Stimulated activated CD4-positive, alpha-beta T cell treated with anti-CD3 and anti-CD28 coated beads, TNF-alpha, amount 100 ng/mL, for 4 hours (primary cell): ENCODE measurements at places on chromosomes 16 and 17.

DNA sequence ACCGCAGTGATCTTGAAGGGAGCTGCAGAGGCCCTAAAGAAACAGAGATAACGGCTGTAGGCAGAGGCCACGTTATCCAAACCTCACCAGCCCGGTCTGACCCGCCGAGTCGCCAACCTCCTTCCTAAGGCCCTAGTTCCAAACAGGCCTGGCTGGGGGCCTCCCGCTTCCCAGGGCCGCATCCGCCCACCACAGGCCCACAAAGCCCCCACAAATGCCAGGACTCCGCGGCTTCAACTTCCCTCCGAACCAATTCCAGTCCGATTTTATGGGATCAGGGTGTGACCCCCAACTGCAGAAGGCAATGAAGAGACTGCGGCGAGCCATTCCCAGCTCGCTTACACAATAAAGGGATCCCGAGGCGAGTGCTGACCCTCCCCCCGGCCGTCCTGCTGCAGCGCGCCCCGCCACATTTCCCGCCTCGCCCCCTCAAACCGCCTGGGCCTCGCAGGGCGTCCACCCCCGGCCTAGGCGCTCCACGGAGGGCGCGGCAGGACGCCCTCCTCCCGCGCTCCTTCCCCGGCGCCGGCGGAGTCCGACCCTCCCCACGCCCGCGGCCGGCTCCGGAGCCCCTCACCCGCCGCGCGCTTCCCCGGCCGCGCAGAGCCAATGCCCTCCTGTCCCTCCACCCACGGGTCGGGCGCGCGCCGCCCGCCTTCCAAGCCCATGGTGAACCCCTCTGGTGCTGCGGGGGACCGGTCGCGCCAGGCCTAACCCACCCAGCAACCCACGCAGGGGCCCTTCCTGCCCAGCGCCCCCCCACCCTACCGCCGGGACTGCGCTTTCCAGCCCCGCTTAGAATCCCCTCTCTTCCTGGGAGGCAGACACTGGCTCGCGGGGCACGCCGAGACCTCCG is 926 bp downstream of the MYH10 start:
- peak; percentile 3 for DNase-seq

- no peak for DNase-seq
Measured at GRCh38 chr17:45293413-45294211, 23.2 kb downstream of the MAP3K14 start.

DNA sequence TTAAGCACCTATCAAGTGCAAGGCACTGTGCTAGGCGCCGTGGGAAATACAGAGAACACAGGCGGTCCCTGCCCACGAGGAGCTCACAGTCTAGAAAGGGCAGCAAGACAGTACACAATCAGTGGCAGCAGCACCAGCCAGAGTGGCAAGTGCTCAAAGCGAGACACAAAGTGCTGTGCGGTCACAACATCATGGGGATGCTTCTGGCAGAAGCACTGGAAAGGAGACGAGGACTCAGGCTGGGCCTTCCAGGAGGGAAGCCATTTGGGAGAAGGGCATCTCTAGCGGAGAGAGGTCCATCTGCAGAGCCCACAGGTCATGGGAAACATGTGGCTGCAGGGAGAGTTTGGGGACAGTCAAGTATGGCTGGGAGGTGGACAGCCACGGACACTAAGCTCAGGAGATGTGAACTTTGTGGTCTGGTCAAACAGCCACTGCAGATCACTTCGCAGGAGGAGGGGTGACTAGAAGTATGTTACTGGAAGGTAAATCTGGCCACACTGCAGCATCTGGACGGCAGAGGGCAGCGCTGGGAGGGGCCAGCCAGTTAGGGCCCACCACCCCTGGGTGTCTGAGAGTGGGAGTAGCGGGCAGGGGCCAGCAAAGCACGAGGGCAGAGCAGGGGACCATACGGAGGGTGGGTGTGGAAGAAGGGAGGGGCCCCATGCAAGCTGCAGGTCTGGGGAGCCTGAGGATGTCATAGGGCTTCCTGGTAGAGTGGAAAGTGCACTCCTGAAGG is 71.1 kb downstream of the N4BP1 start:
- DNase-seq, result no peak

GRCh38 chr16:84485255-84486010 is 19.0 kb downstream of the MEAK7 start:
- no peak for DNase-seq

DNA sequence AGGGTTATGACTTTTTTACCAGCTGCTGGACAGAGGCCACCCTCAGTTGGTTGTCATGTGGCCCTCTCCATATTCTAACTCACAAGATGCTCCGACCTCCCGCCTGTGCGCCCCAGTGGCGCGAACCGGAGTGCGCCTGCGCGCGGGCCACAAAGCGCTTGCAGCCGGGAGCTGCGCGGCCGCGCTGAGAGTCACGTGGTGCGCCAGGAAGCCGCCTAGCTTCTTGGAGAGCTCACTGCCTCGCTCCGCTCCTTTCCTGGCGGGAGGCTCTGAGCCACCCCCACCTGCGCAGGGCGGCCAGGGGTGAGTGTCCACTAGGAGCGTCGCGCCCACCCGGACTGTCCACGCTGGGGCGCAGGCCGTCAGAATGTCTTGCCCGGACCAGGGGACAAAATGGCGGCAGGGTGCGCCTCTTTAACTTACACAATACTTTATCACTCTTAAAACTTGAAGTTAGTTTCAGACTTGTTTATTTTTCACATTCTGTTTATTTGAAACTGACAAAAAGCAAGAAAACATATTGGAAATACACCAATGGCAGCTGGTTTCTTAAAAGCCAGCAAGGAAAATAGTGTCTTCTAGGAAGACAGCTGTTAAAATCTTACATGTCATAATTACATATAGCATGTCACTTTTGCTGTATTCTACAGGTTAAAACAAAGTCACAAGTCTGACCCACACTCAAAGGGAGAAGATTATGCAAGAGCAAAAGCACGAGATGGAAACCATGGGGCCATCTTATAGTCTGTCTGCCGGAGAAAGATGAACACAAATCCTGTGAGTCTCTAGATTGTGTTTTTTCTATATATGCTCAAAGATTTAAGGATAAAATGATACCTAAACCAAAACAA is 357.9 kb downstream of the CNTNAP4 start:
- DNase-seq, result no peak

DNA sequence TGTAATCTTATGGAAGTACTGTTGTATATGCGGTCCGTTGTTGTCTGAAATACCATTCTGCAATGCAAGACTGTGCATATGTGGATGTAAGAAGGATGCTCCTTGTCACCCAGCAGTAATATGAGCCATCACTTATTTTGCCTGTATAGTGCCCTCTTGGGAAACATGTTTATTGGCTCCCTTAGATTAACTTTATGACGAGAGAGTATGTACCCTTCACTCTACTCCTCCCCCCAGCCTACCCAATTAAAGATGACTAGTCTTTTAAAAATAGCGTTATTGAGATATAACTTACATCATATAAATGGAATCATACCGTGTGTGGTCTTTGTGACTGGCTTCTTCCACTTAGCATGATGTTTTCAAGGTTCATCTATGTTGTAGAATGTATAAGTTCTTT is 33.6 kb downstream of the FTO start:
- no peak for DNase-seq

DNA sequence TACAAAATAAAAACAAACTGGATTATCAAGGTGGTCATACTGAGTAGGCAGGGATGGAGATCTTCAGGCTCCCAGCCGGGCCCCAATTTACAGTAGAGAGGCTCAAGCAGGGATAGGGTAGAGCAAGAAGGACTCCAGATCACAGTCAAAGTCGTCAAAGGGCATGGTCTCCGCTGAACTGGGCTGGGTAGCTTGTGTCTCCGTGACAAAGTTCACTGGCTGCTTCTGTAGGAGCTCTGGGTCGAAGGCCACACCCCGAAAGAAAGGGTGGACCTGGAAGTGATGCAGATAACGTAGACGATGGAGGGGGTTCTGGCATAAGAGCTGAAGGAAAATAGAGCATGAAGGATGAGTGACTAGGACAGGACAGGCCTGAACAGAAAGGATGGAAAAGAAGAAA is 3.6 kb downstream of the RSKR start:
- DNase-seq, result no peak

DNA sequence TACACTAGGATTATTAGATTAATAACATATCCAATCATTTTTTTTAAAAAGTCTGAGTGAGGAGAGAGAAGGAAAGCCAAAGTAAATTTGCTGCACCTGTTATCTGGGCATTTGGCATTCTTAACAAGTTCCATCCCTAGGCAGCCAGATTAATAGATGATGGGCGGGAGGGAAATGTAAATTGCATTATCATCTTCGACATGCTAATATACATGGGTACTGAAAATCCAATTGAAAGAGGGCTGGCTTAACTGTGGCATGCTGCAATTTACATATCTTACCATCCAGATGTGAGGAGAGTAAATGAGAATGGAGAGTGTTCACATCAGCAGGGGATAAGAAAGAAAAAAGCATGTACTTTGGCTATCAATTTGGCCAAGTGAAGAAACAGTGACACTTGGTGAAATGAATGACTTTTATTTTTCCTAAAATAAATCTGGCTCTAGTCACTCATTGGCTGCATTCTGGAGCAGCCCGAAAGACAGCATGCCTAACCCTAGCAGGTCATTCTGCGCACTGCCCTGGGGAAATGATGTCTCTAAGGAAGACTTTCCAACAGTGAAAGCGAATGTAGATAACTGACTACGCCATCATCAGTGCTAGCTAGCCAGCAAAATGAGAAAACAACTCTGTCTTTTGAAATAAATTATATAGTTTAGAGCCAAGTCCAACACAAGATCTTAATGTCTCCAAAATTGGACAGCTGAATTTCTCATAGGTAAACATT is 57.9 kb downstream of the HYDIN start:
- DNase-seq, result no peak

GRCh38 chr17:38564869-38565268 is 40.9 kb downstream of the SRCIN1 start:
- DNase-seq, result no peak

GRCh38 chr17:42835732-42836131 is 2.5 kb downstream of the PSME3 start:
- DNase-seq, result no peak

DNA sequence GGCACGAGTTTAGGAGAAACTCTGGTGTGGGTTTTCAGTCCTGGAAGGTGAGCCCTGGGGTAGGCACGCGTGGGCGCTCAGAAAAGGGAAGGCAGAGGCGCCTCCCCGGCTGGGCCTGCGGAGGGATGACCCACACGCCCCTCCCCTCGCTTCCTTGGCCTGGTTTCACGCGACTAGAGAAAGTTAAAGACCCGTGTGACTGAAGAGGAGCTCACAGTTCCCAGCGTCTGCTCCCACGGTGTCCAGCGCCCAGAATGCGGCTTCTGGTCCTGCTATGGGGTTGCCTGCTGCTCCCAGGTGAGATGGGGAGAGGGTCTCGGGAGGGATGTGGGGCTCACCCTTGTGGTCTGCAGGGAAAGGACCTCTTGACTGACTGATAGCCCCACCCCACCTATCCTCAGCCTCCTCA is at the start of gene CD300LG:
Gene CD300LG (plus strand): TSS at position 214 of the 409 bp plus-strand sequence. CDS start 41 bp downstream, at position 255.
- DNase-seq, result no peak

DNA sequence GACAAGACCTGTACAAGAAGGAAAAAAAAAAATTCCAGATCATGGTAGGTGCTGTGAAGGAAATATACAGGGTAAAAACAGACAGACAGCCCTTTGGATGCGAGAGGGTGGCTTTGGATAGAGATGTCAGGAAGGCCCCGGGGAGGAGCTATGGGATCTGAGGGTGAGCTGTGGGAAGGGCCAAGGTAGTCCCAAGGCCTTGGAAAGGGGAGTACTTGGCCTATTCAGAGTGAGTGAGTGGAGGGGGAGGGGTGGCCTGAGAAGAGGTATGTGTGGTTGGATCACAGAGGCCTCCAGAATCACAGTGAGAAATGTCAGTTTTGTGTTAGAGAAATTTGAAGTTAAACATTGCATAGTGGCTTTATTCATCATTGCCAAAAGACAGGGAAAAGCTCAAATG is 31.2 kb upstream of the AKTIP start:
- DNase-seq, result no peak

DNA sequence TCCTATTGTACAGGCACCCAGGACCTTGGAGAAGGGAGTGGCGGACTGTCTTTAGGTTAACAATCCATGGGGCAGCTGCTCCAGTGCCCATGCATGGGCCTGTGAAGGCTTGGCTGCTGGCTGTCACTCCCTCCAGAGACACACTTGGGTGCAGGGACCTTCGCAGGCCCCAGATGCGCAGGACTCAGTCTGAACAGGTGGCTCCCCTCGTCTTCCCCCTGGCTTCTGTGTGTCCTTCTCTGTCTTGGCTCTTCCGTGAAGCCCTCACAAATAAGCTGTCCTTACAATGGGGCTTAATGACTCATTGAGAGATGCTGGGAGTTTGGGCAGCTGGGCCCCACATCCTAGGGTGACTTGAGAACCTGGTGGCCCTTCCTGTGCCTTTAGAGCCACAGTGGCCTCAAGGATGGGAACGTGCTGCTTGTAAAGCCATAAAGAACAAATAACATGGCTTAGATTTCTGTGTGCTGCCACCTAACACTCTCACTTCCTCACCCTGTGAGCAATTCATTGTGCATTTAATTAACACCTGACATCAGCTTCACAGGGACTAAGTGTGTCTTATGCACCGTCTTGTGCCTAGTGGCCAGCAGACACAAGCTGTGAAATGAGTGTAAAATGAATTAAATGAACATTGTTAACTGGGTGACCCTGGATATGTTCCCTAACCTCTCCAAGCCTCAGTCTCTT is 340.7 kb downstream of the SNX29 start:
- no peak for DNase-seq

DNA sequence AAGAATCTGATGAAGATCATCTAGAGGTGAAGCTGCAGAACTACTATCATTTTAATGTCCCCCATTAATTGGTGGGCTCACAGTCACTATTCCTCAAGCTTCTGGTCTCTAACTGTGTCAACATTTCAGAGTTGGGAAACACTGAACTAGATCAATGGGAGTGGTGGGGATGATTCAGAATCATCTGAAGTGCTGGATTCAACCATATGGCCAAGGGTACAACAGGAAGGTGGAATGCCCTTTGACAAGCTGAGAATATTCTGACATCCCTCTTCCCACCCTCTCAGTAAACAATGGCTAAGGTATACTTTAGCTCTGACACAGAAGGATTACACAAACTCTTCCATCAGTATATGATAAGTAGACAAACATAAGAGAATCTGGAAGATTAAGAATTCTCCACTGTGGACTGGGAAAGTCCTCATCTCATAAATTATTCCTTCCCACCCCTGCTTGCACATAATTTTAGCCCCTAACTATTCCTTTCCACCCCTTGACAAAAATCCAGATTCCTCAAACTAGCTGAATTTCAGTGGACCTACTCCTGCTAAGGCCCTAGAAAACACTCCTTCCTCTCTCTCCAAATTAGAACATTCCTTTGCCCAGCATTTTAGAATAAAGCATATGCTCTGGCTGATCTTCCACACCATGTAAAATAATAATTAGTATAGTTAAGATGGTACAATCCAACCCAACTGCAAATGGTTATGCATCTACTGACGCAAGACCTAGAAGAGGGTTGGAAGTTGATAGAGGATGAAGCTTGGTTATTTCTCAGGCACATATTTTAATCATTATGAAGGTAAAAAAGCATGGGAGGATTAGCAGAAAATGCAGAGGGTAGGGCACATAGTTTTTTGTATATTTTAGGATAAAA is 16.3 kb upstream of the RFFL start:
- DNase-seq, result no peak
